ENCODE measurements at places on chromosomes 3 and 15.

DNA sequence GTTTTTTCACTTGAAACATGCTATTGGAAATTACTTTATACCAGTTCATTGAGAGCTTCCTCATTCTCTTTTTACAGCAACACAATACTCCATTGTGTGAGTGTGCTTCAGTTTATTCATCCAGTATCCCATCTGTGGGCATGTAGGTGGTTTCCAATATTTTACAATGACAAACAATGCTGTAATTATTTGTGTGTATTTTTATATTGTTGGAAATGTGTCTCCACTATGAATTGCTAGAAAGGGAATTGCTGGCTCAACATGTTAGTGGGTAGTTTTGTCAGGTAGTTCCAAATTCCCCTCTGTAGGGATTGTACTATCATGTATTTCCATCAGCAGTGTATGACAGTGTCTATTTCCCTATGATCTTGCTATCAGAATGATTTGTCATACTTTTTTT lies 65.8 kb upstream of the MAGI1 start:
- no peak for DNase-seq

- no peak for DNase-seq
Observed at GRCh38 chr3:38207254-38208003, 42.1 kb downstream of the OXSR1 start.

- DNase-seq: no peak
Observed at GRCh38 chr15:41773332-41773728, 954 bp upstream of the MAPKBP1 start.

- DNase-seq: no peak
Observed at GRCh38 chr15:33846862-33847261, 121.4 kb upstream of the CHRM5 start.

DNA sequence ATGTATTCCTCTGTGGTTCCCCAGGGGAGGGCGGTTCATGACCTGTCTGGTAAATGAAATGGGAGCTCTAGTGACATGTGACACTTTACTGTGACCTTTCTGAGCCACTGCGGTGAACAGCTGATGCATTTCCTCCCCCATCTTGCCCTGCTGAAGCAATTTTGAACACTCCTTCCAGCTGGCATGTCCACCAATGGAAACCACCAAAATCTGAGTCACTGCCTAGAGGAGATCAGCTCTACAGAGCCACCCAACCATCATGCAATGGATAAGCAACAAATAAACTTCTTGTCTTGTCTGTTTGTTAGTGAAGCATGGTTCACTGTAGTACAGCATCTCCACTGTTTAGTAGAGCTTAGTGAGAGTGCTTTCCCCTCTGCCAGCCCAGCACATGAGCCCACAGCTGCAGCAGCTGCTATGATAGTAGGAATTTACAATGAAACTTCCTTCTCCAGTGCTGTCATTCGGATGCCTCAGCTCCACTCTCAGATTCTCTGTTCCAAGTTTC lies 479.4 kb downstream of the NTRK3 start:
- DNase-seq: no peak

GRCh38 chr3:64885055-64885454 lies 197.3 kb upstream of the ADAMTS9 start:
- DNase-seq: no peak

DNA sequence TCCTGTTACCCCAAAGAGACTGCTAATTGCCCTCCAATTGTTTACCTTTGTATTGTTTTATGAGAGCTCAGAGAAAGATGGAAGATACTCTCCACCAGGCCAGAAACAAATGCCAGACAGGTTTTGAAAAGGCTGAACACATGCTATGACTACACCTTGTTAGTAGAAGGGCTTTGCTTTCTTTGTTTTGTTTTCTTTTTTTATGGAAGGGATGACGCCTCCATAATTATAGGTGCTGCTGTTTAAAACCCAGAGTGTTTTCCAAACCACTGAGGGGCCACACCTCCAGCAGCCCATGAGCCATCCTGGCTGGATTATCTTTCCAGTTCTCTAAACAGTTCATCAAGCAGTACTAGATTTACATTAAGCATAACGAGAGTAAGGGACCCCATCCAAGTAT lies 5.6 kb upstream of the FOXP1 start:
- no peak for DNase-seq

GRCh38 chr3:27758083-27758482 lies 36.0 kb upstream of the EOMES start:
- no peak for DNase-seq

DNA sequence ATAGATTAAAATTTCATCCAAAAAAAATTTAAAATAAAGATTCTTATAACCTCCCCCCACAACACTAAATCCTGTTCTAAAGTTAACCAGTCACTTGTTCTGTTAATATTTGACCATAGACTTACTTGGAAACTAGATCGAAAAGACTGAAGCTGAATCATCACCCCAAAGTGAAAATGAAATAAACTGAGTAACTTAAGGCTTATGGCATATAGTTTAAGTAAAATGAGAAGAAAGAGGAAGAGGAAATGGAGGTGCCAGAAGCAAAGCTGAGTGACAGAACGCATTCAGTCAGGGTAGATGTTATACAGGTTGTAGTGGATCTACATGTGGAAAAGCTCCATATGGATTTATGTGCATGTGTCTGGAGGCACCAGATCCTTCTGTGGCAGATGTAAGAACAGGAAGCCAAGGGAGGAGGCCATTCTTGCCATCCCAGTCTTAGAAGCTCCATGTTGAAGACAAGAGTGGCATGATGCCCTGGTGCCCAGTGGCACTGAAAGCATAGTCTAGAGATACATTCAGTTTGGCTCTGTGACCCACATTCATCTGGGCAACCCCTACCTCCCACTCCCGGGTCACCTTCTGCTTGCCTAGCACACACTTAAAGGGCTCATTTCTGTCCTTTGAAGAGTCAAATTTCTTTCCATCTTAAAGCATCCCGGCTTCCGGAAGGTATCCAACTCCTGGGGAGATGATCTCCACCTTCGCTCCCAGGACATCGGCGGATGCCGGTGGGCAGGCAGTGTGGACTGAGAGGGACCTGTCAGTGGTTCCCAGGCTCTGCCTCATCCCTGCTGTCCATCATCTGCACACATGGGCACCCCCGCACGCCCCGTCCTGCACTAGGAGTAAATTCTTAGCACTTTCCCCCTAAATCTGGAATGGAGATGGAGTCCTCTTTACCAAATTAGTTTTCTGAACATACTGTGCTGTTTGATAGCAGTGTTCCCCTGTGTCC lies 90.8 kb downstream of the NEO1 start:
- no peak for DNase-seq

- DNase-seq: no peak
Observed at GRCh38 chr3:178749471-178749870, 213.2 kb downstream of the KCNMB2 start.

DNA sequence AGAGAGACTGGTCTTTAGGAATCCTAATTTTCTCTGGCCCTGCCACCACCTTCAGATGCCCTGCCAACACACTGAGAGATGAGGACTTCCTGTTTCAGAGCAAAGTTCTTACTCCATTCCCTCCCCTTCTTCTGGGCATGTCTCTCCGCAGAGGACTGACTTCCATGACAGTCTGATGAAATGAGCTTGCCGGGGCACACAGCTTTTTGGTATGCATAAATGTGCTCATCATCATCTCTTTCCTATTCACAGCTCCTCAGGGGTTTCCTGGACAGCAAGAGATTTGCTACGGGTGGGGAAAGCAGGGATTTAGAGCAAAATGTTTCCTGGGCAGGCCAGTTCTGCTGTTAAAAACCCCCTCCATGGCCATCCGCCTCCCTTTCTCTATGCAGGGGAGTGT lies 27.6 kb upstream of the SEMA6D start:
- DNase-seq: no peak

GRCh38 chr15:74967670-74968069 lies 11.1 kb upstream of the RPP25 start:
- DNase-seq: no peak

- DNase-seq: no peak
Observed at GRCh38 chr3:17986348-17986816, 244.0 kb upstream of the TBC1D5 start.

DNA sequence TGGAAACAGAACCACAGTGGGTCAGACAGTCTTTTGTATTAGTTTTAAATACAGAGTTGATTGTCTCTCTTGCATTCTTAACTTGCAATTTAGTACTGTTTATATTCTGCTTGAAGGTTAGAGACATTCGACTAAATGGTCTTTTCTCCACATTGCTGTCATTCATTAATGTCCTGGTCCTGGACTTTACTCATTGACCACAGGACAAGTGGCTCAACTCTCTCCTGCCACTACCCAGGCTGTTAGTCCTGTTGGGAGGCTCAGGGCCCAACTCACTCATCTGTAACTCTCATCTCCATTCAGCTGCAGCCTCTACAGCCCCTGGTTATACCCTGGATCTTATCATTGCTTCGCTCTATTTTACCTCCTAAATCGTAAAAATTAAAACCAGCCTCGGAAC lies 427.4 kb downstream of the LPP start:
- DNase-seq: no peak

- no peak for DNase-seq
Observed at GRCh38 chr3:65128346-65128745, 440.5 kb upstream of the ADAMTS9 start.

DNA sequence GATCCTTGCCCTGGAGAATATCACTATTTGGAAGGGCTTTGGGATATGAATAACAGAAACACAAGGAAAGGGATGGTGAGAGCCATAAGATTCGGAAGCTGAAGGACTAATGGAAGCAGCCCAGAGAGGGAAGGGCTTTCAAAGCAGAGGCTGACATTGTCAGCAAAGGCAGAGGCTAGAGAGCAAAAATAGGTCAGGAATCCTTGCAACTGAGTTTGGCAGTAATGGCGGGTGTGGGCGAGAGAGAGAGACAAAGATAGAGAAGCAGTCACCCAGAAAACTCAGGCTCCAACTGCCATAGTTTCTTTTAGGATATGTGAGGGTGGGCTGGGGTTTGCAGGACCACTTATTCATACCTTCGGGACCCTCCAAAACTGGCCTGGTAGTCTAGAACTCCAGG lies 248.6 kb downstream of the OPA1 start:
- DNase-seq: no peak

- DNase-seq: no peak
Observed at GRCh38 chr3:172125963-172126457, 86.6 kb downstream of the FNDC3B start.

DNA sequence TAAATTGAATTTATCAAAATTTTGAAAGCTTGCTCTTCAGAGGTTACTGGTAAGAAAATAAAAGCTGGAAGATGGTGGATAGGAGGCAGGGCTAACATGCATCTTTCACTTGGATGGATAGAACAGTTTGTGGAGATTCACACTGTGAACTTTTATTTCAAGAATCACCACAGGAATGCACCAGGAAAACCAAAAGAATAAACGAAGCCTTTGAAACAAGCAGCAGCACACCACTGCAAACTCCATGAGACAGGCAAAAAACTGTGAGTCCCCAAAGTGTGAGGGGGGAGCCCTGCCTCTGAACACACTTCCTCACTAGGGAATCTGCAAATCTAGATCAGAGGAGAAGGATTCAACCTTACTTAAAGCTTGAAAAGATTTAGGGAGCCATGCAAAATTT lies 122.2 kb downstream of the RTP4 start:
- no peak for DNase-seq

- DNase-seq: no peak
Observed at GRCh38 chr3:197711973-197712707, 24.6 kb downstream of the RUBCN start.

GRCh38 chr15:82039871-82040270 lies 5.9 kb downstream of the MEX3B start:
- no peak for DNase-seq

DNA sequence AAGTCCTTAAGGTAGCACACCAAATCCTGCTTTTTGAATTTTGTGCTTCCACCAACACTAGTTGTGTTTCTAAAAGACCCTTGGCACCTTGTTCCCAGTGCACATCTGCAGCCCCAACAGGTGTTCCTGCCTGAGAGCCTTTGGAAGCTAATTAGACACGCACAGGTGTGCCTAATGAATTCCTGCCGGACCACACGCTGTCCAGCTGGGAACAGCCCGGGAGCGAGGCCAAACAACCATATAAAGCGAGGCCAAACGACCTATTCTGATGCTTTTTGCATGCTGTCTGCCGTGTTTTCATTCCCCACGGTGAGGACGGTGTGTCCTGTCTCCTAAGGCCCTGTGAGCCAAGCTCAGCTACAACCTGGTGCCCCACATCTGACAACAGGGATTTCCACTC lies 99.5 kb downstream of the ATG7 start:
- DNase-seq: no peak

- no peak for DNase-seq
Observed at GRCh38 chr15:31106495-31107300, 5.2 kb upstream of the TRPM1 start.

- no peak for DNase-seq
Observed at GRCh38 chr15:71708741-71709140, 101.6 kb upstream of the NR2E3 start.

DNA sequence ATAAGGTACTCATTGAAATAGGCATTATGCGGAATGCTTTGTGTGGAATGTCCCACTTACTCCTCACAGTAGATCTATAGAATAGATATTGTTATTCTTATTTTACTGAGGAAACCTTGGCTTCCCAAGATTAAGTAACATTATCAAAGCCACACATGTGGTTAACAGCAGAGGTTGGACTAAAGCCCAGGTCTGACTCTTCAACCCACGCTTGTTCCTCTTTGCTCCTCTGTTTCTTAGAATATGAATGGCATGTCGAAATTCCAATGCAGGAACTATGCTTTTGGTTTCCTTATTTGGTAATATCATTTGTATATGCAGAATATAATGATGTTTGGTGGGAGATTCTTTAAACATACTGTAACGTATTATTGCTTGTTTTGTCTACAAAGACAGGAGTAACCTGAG lies 818.8 kb upstream of the LMCD1 start:
- no peak for DNase-seq

- DNase-seq: no peak
Observed at GRCh38 chr3:184594371-184595001, 32.9 kb downstream of the EPHB3 start.

- DNase-seq: no peak
Observed at GRCh38 chr15:77624868-77625267, 7.8 kb downstream of the LINGO1 start.

- DNase-seq: no peak
Observed at GRCh38 chr15:61755467-61755866, 304.8 kb downstream of the VPS13C start.

GRCh38 chr15:83764201-83764838 lies 110.4 kb downstream of the ADAMTSL3 start:
- no peak for DNase-seq

- DNase-seq: no peak
Observed at GRCh38 chr3:186519021-186519658, 25.0 kb downstream of the CRYGS start.

DNA sequence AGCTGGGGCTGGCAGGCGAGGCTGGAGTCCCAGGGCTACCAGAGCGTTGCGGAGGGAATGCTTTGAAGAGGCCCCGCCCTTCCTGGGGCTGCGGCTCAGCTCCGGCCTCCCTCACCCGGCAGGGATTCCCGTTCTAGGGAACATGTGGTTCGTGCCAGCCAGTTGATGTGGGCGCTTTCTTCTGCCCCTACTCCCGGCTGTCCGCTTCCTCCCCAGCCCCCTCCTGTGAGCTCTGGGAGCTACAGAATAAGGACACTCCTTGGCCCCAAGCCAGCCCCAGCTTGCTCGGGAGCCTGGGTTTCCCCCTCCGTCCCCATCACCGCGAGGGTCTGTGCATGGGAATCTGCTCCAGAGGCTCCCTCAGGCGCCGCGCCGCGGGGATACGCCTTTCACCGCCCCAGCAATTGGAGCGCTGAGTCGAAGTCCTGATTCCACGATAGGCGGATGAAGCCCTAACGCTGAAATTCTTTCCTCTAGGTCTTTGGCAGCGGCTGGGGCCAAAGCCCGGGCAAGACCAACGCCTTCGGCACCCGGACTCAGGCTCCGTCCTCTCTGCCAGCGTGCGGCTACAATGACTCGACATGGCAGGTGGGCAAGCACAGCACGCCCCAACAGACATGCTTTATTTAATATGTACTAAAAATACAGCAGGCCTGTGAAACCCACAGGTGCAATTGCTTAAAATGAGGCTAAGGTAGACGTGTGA lies 69.5 kb downstream of the KLF15 start:
- no peak for DNase-seq
